ENCODE measurements at places on chromosomes 6 and 20. TPM values are rescaled to one million over a fixed set of nuclear protein-coding genes. Genes with fewer than 3 reads are reported as not detected.

- H3K4me3 ChIP-seq: no peak overlapping the region
- no peaks in the 10 kb centered on the region for H3K36me3 ChIP-seq
- peaks cover 6% of the 10 kb centered on the region for H3K4me1 ChIP-seq
- DNase-seq: no peak
These were observed 112.4 kb upstream of the FOXA2 start for GRCh38 chr20:22696759-22697158.

DNA sequence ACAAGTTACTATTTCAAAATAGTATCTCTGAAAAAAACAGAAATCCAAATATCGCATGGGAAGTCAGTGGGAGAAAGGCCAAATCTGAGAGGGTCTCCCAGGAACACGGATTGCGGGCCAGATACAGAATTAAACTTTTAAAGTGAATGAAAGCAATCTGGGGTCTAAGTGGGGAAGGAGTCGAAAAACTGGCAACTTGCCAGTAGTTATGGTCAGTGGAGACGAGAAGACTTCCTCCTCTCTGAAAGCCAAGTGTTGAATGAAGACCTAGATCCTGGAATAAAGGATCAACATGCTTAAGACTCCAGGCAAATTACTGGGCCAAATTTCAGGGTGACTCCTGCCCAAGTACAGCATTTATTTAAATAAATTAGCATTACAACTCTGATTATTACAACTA lies 123.6 kb downstream of the BFSP1 start:
- DNase-seq: no peak
- no peak overlapping the region for H3K27ac ChIP-seq
- H3K4me1 ChIP-seq: peaks cover 7% of the 10 kb centered on the region
- H3K36me3 ChIP-seq: no peaks in the 10 kb centered on the region

DNA sequence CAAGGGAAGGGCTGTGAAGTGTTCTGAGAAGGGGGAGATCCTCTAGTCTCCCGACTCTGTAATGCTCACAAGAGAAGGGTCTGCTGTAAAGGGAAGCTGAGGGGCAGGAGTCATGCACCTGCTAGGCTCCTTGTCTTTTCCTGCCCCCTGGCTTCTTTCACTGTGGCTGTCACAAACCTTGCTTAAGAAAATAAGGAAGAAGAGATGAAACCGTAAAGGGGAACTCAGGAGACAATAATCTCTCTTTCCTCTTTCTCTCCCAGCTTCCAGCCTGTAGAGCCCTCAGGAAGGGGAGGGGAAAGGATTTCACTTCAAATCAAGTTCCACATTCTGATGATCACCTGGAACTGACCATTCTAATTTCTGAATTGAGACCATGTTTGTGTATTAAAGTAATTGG lies 26.3 kb downstream of the SLC13A3 start:
- DNase-seq: no peak
- no peaks in the 10 kb centered on the region for H3K36me3 ChIP-seq
- H3K4me3 ChIP-seq: no peak overlapping the region
- H3K27me3 ChIP-seq: peaks cover 3% of the 10 kb centered on the region
- no peaks in the 10 kb centered on the region for H3K4me1 ChIP-seq

DNA sequence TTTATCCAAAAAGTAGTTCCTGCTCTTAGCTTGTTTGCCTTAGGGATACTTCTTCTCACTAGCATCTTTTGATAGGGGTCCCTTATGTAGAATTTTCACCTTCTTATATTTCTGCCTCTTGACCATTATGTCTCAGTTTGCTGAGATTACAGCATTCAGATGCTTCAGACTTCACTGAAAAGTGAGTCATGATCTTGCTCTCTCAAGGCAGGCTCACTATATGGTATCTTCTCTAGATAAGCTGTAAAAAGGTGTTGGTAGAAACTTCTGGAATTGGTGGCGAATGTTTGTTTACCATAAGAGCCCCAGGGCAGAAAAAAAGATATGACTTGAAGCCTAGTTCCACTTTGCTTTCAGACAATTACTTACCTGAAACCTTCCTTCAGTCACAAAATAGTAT lies 19.7 kb downstream of the GTPBP2 start:
- peaks cover 4% of the 10 kb centered on the region for H3K4me1 ChIP-seq
- peaks cover 19% of the 10 kb centered on the region for H3K36me3 ChIP-seq
- DNase-seq: no peak
- H3K27me3 ChIP-seq: no peaks in the 10 kb centered on the region
- no peak overlapping the region for H3K27ac ChIP-seq

- H3K4me3 ChIP-seq: no peak overlapping the region
- H3K27me3 ChIP-seq: peaks cover 11% of the 10 kb centered on the region
- peaks cover 15% of the 10 kb centered on the region for H3K4me1 ChIP-seq
- no peaks in the 10 kb centered on the region for H3K36me3 ChIP-seq
These were observed 205.4 kb downstream of the PREX1 start for GRCh38 chr20:48622421-48622820.

DNA sequence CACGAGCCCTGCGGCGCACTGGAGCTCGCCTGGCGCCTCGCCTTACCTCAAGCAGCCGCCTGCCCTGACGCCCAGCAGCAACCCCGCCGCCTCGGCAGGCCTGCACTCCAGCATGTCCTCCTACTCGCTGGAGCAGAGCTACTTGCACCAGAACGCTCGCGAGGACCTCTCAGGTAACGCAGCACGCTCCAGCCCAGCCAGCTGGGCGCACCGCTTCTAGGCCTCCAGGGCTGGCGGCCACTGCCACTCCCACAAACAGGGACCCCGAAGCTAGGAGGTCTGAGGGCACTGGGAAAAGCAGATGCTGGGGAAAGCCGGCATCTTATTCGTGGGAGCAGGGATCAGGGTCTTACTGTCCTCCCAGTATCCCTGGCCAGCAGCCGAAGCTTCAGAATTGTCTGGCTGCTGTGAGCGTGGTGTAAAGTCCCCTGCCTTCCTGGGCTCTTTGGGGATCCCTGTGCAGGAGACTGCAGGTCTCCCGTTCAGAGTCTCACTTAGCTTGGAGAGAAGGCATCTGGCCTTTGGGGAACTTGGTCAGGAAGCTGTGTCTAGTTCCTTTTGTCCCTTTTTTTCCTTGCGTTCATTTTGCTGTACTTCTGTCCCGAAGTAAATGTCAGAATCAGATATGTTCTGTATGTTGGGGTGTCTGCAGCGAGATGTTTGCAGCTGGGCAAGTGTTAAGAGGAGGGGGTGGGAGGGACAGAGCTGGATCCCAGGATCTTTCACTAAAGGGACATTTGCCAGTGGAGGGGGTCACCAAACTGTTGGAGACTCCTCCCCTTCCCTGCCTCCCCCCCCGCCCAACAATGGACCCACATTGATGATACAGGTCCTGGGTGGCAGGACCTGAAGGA lies 1.8 kb downstream of the FOXF2 start:
- H3K27ac ChIP-seq: no peak overlapping the region
- peaks cover 84% of the 10 kb centered on the region for H3K27me3 ChIP-seq
- H3K36me3 ChIP-seq: no peaks in the 10 kb centered on the region
- no peak for DNase-seq
- peak overlapping the region; percentile 82 for H3K4me3 ChIP-seq

GRCh38 chr6:8436966-8437365 lies 1.6 kb upstream of the SLC35B3 start:
- peaks cover 14% of the 10 kb centered on the region for H3K4me1 ChIP-seq
- peak overlapping the region; percentile 90 for H3K4me3 ChIP-seq
- peak overlapping the region; percentile 70 for H3K27ac ChIP-seq

GRCh38 chr20:44111712-44112335 lies 75.2 kb downstream of the JPH2 start:
- no peaks in the 10 kb centered on the region for H3K4me1 ChIP-seq
- no peak for DNase-seq
- no peak overlapping the region for H3K27ac ChIP-seq
- H3K4me3 ChIP-seq: no peak overlapping the region
- H3K36me3 ChIP-seq: no peaks in the 10 kb centered on the region
- peaks cover 15% of the 10 kb centered on the region for H3K27me3 ChIP-seq

DNA sequence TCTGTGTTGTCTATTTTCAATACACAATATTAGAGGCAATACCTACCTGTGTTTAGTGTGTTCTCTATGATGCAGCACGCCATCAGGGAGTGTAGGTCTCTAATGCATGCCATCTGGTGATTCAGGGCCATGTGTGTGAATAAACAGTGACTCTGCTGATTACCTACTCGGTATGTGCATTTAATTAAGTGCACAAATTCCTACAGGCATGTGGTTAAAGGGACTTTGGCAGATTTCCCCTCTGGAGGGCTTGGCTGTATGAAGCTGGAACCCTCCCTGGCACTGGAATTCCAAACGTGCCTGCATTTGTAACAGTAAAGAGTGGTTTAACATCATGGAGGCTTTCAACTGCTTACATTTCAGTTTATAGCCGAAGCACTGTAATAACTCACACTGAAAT lies 401.5 kb upstream of the SASH1 start:
- DNase-seq: no peak
- H3K27me3 ChIP-seq: peaks cover 9% of the 10 kb centered on the region
- H3K4me3 ChIP-seq: no peak overlapping the region
- H3K4me1 ChIP-seq: no peaks in the 10 kb centered on the region
- peaks cover 8% of the 10 kb centered on the region for H3K36me3 ChIP-seq

DNA sequence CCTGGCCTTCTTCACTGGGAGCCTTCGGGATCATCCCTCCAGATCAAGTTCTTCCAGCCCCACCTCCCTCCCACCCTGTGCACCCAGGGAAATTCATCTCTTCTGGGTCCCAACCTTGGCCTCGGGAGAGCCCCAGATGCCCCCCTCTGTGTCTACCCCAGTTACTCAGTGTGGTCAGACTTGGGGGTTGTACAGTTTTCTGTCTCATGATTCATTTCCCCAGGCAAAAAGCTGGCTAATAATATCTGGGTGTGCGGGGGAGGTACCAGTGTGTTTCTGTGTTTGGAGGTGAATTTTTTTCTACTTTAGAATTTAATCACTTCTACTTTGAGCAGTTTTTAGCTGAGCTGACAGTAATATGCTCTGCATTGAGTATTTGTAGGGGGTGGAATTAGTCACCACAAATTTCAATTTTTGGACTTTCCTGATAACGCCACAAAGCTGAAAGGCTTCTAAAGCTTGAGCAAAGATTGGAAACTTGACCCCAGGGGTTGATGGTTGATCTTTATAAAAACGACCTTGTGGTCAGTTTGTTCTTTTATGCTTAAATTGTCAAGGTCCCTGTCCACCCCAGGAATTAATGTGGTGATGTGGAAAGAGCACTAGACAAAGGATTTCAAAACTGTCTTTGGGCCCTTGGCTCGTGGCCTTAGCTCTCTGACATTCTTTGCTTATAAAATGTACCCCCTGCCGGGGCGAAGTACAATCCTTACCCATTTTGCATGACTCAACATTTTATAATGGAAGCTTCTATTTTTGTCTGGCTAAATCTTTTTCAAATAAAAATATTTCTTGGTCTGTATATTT lies 284.7 kb upstream of the TAB2 start:
- H3K36me3 ChIP-seq: peaks cover 3% of the 10 kb centered on the region
- H3K4me3 ChIP-seq: no peak overlapping the region
- H3K27ac ChIP-seq: peak overlapping the region; percentile 32

Gene EFCAB8
- total RNA-seq: 0.07 TPM

Gene FAM135A
- 33.4 TPM for total RNA-seq

Gene SMOC2
- 4.2 TPM for total RNA-seq

Gene GPLD1
- 3.8 TPM for total RNA-seq

Gene RAET1L
- total RNA-seq: not detected

Gene NPBWR2
- not detected for total RNA-seq

Measured in type B pancreatic cell (in vitro differentiated cells).